ENCODE measurements at places on chromosomes 4 and X. TPM values are rescaled to one million over a fixed set of nuclear protein-coding genes. Genes with fewer than 3 reads are reported as not detected.

The NDNF gene
- 1.6 TPM for polyA plus RNA-seq

The GPC4 gene
- 2.3 TPM for polyA plus RNA-seq

- H3K4me3 ChIP-seq = no peak overlapping the region
- H3K27ac ChIP-seq = no peak overlapping the region
- no peak for DNase-seq
- H3K4me1 ChIP-seq = peaks cover 2% of the 10 kb centered on the region
- H3K36me3 ChIP-seq = no peaks in the 10 kb centered on the region
- H3K27me3 ChIP-seq = peaks cover 7% of the 10 kb centered on the region
These were observed 11.5 kb upstream of the ZNF718 start for GRCh38 chr4:112771-113170.

The SPIN3 gene
- polyA plus RNA-seq = 4.2 TPM
